ENCODE measurements at places on chromosomes 6 and 20.

GRCh38 chr6:132788658-132789395 is 9.6 kb downstream of the SLC18B1 start:
- DNase-seq, result no peak

DNA sequence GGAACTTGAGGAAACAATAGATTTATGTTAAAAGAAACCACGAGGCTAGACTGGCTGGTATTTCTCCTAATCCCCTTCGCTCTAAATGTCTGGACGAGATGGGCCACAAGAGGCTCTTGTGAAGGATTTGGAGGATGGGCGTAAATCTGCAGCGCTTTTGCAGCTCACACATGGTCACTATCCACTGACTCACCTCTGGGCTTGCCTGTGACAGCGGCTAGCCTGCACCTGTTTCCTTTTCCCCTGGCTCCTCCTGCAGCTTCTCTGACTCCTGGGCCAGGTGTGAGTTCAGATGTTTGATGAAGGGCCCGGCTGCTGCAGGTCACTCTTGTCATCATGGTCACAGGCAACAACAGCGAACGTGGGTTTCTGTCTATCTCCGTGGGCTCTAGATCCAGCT is 629.4 kb downstream of the CBLN4 start:
- DNase-seq, result no peak

DNA sequence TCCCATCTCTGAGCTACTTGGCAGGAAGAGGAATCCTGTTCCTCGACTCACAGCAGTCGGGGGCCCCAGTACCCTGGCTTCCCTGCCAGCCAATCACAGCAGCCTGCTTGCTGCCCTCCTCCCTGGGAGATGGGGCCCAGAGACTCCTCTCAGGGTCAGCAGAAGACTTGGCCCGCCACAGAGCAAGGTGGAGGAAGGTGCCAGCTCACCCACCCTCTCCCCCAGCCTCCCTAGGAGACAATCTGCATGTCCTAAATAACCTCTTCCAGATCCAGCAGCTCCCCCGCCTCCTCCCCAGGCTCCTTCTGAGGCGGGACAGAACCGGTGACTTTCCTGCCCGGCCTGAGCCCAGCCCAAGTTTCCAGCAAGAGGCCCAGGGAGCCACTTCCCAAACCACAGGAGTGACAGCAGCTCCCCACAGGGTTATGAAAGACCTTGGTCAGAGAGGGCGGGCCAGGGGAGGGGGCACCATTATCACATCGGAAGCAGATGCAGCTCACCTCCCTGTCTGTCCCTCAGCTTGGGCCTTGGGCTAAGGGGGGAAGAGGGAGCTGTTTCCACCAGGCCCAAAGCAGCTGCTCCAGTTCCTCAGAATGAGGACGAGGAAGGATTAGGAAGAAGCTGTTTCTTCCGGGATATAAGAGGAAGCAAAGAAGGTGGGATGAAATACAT is 2.3 kb downstream of the CCND3 start:
- peak; percentile 52 for DNase-seq

GRCh38 chr20:39916236-39916765 is 772.7 kb downstream of the MAFB start:
- DNase-seq, result no peak

DNA sequence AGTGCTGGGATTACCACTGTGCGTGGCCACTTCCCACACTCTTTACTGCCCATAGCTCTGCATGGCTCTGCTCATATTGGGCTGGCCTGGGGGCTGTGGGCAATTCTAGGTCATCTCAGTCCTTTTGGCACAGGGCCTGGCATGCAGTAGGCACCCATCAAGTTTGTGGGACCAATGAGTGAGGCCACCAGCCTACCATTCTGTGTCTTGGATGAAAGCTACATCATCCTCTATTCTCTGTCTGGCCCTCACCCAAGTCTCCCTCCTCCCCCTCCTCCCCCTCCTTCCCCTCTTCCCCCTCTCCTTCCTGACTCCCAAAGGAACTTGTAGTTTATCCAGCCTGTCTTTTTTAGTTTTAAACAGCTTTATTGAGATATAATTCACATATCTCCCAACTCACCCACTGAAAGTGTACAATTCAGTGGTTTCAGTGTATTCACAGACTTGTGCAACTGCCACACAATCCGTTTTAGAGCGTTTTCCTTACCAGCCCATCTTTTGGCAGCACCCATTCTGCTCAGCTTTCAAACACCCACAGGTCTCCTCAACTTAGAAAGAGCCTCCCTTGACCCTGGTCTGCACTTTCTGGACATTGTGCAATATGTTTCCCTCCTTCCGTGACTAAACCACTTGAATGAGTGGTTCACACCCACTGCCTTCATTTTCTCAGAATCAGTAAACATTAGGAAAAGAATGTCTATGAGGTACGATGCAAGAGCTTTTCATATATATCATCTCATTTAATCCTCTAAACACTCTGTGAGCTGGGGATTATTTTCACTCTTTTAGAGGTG is 21.5 kb upstream of the MRPS18A start:
- peak; percentile 91 for DNase-seq

GRCh38 chr6:156919814-156920369 is 142.7 kb downstream of the ARID1B start:
- no peak for DNase-seq

GRCh38 chr6:13574571-13575376 is at the start of gene SIRT5:
TSS of gene SIRT5 (plus strand) at chr6:13574601. CDS start at chr6:13584111, 9,510 bp downstream.
- peak; percentile 35 for DNase-seq

DNA sequence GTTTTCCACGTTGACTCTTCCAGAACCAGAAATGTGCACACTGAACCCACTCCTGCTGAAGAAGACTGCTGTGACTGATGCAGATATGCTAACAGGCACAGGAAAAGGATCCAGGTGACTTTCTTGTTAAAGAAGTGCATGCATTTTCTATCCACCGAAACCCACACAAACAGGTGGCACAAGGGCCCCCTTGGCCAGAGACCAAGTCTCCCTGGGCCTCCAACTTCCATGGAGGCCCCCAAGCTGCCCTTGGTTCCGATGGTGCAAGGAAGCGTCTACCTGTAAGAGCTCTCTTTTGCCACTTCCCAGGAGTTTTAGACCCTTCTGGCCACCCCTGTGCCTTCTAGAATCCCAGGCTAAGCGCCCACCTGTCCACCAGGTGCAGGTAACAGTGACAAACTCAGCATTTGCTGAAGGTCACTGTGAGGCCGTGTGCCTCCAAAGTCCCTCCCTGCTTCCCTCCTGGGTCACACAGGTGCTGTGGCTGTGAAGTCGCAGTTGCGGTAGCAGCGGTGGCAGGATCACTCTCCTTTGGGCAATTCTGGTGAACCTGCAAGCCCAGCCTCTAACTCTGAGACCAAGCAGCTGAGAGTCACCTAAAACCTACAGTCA is 134.8 kb downstream of the PXDC1 start:
- no peak for DNase-seq

- DNase-seq, result no peak
These were observed 31.6 kb downstream of the VEGFA start for GRCh38 chr6:43801495-43802181.

DNA sequence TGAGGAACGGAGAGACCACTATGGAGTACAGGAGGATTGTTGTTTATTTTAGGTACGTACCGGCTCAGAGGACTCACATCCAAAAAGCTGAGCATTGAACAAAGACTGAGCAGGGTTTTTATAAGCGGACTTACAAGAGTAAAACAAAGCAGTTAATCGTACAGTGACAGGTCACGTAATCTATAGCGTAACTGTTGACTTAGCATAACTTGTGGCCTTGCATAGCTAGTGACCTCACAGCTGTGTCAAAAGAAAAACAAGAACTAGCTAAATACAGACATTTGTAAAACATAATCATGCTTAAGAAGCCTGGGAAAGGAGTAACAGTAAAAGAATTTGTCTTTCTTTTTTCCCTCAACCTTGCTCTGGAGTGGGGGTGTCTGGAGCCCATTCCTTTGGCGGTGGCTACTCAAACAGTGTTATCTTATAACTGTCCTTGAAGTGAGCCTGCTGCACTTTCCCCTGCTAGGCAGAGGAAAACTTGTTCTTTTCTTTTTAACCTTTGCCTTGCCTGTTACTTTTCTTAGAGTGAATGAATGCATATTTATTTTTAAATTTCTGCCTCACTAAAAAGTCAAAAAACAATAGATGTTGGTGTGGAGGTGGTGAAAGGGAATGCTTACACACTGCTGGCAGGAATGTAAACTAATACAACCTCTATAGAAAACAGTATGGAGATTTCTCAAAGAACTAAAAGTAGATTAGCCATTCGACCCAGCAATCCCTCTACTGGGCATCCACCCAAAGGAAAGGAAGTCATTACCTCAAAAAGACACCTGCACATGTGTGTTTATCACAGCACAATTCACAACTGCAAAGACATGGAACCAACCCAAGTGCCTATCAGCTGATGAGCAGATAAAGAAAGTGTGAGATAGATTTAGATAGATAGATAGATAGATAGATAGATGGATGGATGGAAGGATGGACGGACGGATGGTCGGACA is 109.0 kb downstream of the TAF4 start:
- DNase-seq, result no peak

GRCh38 chr6:169799474-169799926 is 48.1 kb downstream of the ERMARD start:
- no peak for DNase-seq

DNA sequence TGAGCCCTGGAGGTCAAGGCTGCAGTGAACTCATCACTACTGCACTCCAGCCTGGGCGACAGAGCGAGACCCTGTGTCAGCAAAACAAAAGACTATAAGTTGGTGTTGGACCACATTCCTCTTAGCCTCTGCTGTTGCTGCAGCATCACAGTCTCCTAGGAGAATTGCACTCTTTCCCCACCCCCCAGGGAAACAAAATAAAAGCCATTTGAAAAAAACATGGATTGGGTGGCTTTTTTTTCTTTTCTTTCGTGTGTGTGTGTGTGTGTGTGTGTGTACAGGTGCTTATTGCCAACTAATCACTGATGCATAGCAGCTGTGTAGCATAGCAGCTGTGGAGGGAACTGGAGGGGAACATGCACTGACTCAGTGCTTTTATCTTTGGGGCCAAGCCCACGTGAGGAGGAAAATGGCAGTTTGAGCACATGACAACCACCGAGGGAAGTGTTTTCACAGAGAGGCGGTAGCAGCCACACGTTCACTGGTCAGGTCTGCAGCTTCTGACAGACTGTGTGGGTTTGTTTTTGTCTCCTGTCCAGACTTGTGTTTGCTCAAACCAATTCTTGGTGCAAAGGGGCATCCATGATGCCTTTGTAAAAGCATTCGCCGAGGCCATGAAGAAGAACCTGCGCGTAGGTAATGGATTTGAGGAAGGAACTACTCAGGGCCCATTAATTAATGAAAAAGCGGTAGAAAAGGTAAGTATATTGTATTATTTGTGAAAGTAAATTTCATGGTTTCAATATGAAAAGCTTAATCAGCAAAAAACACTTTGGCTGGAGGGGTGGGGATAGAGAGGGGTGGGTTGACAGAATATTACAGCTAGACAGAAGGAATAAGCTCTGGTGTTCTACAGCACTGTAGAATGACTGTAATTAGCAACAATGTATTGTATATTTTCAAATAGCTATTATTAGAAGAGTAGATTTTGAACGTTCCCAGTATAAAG is 27.7 kb downstream of the ALDH5A1 start:
- no peak for DNase-seq

DNA sequence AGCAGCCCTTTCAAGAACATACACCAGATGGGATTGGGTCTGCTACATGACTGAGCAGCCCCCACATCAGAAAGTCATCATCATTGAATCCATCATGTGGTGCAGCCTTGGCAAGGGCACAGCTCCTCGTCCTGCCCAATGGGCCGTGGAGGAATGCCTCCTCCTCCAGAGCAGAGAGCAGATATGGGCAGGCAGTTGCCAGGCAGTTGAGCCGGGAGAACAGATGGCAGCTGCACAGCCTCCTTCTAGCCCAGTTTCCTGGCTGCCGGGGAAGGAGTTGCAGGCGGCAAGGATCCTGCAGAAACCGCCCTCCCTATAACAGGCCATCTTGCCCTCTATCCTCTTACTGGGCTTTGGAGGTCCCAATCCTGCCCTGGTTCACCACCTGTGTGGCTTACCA is 11.9 kb upstream of the ZFAND3 start:
- no peak for DNase-seq

DNA sequence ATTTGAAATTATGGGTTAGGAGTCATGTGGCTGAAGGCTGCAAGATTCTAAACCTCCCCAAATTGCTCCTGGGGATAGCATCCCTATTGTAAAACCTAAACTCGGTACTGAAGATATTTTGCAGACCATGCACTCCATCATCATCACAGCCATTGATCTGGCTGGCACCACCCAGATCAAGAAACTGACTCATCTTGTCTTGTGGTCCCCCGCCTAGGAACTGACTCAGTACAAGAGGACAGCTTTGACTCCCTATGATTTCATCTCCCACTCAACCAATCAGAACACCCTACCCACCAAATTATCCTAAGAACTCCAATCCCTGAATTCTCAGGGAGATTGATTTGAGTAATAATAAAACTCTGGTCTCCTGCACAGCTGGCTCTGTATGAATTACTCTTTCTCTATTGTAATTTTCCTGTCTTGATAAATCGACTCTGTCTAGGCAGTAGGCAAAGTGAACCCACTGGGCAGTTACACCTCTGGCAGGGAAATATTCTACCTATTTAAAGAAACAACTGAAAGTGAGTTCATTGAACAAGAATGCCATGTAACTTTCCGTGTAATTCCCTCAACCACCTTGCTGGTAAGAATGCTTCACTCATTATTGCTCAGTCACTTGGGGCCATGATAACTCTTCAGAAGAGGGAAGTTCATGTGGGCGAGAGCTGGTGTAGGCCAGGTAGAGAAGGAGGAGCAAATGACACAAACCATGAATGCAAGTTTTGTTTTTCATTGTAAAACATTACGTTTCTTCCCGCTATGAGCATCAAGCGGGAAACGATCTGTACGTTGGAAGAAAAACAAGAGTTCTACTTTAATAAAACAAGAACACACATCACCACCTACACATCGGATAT is 602.9 kb upstream of the ARID1B start:
- DNase-seq, result no peak

- DNase-seq, result no peak
These were observed 69.8 kb downstream of the DST start for GRCh38 chr6:56572788-56573471.
